ENCODE measurements at places on chromosomes 16 and 17.

GRCh38 chr17:73628642-73629552 lies 15.3 kb downstream of the SDK2 start:
- no peak for DNase-seq

- DNase-seq, result no peak
Observed at GRCh38 chr17:29133121-29133713, 47.0 kb downstream of the MYO18A start.

GRCh38 chr16:69393898-69394849 lies 8.4 kb upstream of the TERF2 start:
- no peak for DNase-seq

GRCh38 chr16:17921357-17921978 lies 415.1 kb downstream of the NPIPA8 start:
- DNase-seq, result no peak

GRCh38 chr16:73459586-73459985 lies 411.7 kb upstream of the ZFHX3 start:
- no peak for DNase-seq

GRCh38 chr17:77146246-77146632 lies 5.5 kb downstream of the SEC14L1 start:
- no peak for DNase-seq

DNA sequence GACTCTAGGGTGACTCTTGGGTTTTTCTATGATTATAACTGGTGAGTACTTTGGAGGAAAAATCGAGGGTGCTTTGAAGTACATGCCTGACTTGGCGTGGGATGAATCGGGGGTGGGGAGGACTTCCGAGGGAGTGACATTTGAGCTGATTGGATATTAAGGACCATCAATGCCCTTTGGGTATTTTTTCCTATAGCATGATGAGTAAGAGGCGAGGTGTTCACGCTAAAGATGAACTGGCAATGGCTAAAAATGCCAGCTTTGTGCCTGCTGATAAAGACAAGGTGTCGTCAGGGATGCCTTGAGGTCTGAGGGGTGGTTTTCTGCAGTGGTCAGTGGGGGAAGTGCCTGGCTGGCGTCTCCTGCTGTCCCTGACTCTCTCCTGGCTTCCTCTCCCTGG lies 25.3 kb downstream of the USP43 start:
- no peak for DNase-seq

GRCh38 chr16:88962478-88963152 lies 14.4 kb downstream of the CBFA2T3 start:
- DNase-seq, result no peak

- DNase-seq, result no peak
Observed at GRCh38 chr16:51055434-51055833, 95.6 kb downstream of the SALL1 start.

DNA sequence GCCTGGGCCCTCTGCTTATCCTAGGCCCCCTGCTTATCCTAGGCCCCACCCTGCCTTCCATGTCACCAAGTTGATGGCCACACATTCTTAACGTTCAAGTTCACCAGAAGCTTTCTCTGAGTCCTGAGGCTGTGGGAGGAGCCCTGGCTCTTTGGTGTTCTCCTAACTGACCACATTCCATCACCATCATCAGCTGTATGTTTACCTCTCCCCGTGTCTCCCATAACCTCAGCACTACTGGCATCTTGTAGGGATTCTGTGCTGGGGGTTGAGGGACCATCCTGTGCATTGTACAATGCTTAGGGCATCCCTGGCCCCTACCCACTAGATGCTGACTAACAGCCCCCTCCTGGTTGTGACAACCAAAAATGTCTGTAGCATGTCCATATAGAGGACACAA lies 99.3 kb downstream of the NDE1 start:
- no peak for DNase-seq

- no peak for DNase-seq
Observed at GRCh38 chr16:8489580-8489979, 100.7 kb downstream of the TMEM114 start.

- no peak for DNase-seq
Observed at GRCh38 chr17:40290629-40291280, 3.1 kb downstream of the CDC6 start.

DNA sequence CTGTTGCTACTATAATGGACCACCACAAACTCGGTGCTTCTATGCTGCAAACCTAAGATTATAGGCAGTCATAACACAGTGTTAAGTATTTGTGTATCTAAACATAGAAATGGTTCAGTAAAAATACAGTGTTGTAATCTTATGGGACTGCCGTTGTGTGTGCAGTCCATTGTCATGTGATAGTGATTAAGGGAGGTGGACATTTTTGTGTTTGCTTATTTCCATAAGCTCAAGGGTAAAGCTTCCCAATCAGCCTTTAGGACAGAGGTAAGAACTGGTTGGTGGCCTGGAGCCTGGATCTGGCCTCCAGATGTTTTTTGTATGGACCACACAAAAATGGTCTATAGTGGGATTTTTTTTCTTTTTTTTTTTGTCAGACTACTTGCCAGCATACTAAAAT lies 29.9 kb downstream of the WWOX start:
- no peak for DNase-seq

GRCh38 chr17:76368545-76368944 lies 14.8 kb upstream of the PRPSAP1 start:
- DNase-seq, result no peak

- DNase-seq, result no peak
Observed at GRCh38 chr17:79406316-79406715, 204.5 kb downstream of the RBFOX3 start.

DNA sequence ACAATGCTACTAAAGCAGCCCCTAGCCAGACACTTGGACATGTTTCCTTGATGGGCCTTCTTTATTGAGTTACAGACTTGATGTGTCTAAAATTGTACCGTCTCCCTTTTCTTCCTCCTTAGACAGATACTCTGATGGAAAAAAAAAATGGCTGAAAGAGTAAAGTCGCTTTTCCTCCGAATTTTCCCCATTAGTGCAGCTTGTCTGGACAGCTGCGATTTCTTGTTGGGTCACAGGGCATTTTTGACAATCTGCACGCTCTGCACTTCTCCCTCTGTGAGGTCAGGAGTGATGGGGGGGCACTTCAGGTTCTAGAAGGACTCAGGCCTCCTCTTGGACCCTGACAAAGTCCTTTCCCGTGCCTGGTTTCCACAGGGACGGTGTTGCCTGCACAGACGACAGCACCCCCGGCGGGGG lies 968 bp upstream of the PRKAR1A start:
- DNase-seq, result no peak

DNA sequence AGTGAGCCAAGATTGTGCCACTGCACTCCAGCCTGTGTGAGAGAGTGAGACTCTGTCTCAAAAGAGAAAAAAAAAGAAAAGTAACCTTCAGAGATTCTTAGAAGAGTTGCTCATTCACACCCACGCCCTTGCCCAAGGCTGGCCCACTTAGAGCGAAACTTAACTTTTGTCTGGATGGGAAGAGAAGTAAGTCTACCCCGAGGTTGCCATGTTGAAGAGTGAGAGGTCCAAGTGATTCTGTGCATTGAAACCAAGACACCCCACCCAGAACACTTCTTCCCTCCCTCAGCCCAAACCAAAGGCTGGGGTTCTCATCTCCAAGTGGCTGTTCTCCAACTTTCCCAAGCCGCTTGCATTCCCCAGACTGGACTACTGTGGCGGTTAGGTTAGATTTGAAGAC lies 2.4 kb upstream of the CISD3 start:
- DNase-seq, result no peak

DNA sequence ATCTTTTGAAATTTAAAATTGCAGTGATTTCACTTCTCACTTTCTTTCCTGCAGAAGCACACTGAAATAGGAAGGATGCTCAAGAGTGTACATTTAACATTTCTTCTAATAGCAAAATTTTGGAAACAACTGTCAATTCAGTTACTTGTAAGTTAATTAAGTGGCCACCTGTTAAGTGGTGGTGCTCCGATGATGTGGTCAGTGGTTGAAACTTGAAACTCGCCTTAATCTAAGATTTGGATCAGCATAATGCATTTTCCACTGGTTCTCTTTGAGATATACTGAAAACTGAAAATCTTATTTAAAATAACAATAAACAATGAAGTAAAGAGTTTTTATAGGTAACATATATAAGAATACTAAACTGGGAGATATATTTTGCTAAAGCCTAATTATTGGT lies 7.0 kb upstream of the MYH8 start:
- DNase-seq, result no peak

DNA sequence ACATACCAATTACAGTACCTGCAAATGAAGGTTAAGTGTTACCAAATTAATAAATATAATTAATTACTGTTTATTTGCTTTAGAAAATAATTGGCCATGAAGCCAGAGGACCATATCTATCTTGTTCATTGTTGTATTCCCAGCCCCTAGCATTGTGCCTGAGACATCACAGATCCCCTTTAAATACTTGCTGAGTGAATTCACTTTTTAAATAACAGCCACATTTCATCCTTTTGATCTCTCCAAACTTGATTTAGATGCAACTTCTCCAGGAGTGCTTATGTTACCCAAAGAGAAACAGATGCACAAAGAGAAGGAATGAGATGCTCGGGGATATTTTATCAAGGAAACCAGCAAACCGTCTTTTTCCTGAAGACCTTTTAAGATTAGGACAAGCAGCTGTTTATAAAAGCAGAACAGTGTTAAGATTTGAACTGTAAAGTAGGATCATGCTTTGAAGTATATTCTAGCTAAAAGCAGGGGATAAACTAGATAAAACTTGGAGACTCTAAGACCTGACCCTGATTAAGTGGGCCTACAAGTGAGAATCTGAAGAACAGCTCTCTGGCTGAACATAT lies 66.3 kb downstream of the CHD9 start:
- DNase-seq, result no peak

DNA sequence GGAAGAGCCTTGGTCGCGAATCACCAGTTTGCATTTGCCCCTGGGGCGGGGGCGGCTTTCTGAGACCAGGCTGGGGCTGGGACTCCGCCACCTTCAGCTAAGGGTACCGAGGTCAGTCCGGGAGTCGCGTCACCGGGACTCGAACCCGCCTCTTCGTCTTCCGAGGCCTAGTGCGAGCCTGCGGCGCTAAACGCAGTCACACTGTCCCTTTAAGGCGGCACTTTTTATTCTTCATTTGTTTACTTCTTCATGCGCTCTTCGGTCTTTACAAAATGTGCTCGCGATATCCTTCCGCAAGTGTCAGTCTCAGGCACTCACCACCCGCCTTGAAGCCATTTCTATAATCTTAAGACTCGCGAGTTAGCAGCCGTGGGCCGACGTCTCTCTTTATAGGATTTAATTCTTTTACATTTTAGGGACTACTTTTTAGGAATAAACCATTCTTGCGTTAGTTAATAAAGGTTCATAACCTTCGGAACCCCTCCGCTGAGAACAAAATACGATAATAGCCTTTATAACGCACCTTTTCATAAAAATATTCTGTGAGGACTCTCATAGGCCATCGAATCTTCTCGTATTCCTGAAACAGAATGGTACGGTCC lies 593 bp upstream of the HEXIM1 start:
- no peak for DNase-seq

GRCh38 chr16:86158688-86159360 lies 259.9 kb downstream of the IRF8 start:
- DNase-seq, result no peak

- DNase-seq, result no peak
Observed at GRCh38 chr16:81493755-81494433, 49.3 kb downstream of the CMIP start.

DNA sequence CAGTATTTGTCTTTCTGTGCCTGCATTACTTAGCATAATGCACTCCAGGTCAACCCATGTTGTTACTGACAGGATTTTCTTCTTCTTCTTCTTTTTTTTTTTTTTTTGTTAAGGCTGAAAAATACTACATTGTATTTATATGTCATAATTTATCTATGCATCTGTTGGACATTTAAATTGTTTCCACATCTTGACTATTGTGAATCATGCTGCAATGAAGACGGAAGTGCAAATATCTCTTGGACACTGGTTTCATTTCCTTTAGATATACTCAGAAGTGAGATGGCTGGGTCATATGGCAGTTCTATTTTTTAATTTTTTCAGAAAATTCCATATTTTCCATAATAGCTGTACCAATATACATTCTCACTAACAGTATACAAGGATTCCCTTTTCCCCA lies 272.7 kb upstream of the PMFBP1 start:
- no peak for DNase-seq

DNA sequence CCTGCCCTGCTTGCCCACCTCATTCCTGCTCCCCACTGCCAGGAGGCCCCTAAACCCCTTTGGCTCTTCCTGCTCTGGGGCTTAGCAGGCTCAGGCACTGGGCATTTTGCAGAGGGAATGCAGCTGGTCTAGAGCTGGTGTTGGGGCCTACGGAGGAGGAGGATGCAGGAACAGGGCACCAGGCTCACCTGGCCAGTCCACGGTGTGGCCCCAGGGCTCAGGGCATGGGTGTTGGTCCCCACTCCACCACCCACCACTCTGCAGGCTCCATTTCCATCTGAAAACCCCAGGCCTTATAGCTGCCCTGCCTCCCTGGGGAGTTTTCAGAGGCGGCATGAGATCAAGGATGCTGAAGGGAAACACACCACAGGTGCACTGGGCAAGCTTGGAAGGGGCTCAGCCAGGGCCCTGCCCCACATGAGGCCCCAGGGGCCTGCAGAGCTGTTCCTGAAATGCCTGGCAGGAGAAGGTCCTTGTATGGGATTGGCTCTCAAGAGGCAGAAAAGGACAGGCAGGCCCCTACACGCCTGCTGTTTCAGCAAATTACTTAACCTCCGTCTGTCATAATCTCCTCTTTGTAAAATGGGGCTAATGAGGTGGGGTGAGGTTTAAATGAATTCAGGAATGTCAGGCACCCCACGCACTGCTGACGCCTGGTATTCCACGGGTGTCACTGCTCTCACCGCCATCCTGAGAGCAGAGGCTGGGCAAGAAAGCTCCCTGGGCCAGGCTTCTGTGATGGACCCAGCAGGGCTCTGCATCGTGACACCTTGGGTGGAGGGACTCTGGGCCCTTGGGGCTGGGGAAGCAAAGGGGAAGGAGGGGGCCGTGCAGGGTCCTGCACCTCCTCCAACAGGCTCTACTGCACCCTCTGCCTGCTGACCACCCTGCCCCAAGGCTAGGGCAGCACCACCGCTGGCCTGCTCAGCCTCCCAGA lies 9.3 kb downstream of the SLC47A2 start:
- no peak for DNase-seq

- DNase-seq, result no peak
Observed at GRCh38 chr17:50649042-50649908, 14.6 kb downstream of the ABCC3 start.

GRCh38 chr17:75102385-75102821 lies 7.4 kb upstream of the ARMC7 start:
- DNase-seq, result no peak

GRCh38 chr17:66996926-66997325 lies 32.4 kb downstream of the CACNG4 start:
- DNase-seq, result no peak
